ENCODE measurements at places on chromosomes 5 and 9.

GRCh38 chr5:179195561-179196404 is 135.6 kb downstream of the ZNF354C start:
- no peak for DNase-seq

DNA sequence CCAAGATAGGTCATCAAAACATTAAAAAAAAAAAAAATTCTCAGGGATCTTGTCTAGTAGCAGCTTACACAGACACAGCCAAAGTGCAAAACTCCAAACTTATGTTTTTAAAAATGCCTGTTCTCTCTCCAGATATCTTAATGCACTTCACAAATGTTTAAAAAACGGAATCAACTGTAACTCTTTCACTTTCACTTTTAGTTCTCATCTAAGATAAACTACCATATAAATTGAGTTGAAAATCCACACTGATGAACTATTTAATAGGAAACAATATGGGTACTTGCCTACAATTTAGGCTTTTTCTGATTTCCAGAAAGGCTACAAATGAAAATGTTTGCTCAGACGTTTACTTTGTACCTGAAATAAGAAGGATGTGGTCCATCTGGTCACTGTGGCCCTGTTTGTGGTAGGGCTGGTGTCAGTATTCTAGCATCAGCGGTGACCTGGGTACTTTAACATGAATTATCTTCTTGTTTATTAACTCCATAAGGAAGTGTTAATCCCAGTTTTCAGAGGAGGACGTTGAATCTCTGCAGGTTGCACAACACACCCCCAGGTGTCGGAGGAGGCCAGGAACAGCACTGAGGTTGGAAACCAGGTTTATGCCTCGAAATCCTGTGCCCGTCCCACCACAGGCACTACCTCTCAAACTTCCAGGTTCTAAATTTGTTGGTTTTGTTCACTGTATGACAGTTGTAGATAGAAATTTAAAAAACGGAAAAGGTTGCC is 13.3 kb upstream of the LPCAT1 start:
- peak; percentile 66 for DNase-seq

GRCh38 chr9:28774433-28775235 is 1201.4 kb upstream of the C9orf72 start:
- DNase-seq: peak; percentile 32

DNA sequence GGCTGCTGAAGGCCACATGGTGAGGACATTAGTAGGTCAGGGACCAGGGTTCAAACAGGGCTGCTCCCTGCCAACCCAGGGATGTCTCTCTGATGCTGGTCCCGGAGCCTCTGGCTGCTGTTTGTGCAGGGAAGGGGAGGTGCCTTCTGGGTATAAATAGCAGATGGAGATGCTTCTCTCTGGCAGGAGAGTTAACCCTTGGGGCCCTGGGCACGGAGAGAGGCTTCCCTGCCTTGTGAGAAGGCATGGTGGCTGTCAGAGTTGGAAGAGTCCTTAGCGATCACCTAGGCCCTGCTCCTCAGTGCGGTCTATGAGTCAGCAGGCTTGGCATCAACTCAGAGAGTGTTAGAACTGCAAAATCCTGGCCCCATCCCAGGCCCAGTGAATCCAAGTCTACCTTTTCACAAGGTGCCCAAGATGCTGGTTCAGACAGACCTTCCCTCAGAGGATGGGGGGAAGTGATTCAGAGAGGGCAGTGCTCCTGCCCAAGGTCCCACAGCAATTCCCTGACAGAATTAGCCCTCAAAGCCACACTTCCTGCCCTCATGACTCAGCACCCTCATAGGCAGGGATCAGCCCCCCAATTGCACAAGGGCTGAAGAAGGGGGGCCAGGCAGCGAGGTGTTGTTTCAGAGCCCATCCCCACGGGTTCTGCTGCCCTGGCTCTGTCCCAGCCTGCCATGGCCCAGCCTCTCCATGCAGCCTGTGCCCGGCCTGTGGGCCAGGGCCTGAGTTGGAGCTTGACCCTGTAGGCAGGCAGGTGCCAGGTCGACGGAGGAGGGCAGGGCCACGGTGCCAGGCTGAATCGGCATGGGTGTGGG is 25.6 kb downstream of the CAMK2A start:
- peak; percentile 5 for DNase-seq

GRCh38 chr5:132830436-132831094 is at the start of gene SHROOM1:
SHROOM1 (minus strand) TSS chr5:132830647; CDS start chr5:132826140, 4,507 bp downstream.
- peak; percentile 60 for DNase-seq

DNA sequence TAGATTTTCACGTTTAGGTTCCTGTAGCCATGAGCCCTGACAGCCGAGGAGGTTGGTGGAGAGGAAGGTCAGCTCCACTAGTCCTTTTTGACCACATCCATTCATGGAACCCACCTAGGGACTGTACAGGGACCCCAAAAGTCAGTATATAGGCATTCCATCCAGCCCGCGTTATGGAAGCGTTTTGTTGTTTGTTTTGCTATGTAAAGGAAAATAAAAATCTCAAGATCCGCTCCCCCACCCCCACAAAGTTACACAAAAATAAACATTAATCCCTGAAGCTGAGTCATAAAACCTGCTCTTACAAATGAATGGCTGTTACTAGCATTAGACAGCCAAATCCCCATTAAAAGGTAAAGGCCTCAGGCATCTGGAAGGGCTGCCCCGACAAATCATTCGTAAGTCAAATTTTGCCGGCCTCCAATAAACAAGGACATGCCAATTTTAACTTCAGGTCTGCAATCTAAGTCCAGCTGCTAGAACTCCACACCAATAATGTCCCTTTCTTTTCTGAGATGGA is 292.9 kb downstream of the MED10 start:
- no peak for DNase-seq

- peak; percentile 89 for DNase-seq
Observed at GRCh38 chr5:119343766-119344165, 12.1 kb upstream of the TNFAIP8 start.

GRCh38 chr5:130526708-130527107 is 622.4 kb downstream of the CHSY3 start:
- DNase-seq: no peak

- DNase-seq: peak; percentile 71
Observed at GRCh38 chr5:58751222-58751837, 168.5 kb downstream of the RAB3C start.

GRCh38 chr5:72137826-72138409 is 30.6 kb downstream of the MAP1B start:
- DNase-seq: peak; percentile 22

- DNase-seq: no peak
Observed at GRCh38 chr9:124675261-124676158, 95.6 kb downstream of the NR6A1 start.

- DNase-seq: no peak
Observed at GRCh38 chr5:2670940-2671339, 80.5 kb downstream of the IRX2 start.

- DNase-seq: no peak
Observed at GRCh38 chr5:67124556-67124955, 72.0 kb downstream of the CD180 start.

DNA sequence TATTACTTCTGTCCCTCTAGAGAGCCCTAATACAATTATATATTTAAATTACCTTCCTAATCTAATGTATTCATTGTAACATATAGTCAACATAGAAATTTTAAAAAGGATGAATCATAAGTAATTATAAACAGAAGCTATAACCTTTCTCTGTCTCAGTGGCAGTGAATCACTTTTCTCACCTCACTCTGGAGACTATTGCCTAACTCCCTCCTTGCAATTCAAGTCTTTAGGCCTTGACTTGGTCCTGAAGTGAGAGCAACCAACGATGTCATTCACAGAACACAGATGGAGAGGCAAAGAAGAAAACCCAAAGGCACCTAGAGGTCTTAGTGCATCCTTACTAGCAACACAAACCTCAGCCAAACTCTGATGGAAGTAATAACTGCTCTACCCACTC is 133.3 kb upstream of the DPYSL3 start:
- no peak for DNase-seq

DNA sequence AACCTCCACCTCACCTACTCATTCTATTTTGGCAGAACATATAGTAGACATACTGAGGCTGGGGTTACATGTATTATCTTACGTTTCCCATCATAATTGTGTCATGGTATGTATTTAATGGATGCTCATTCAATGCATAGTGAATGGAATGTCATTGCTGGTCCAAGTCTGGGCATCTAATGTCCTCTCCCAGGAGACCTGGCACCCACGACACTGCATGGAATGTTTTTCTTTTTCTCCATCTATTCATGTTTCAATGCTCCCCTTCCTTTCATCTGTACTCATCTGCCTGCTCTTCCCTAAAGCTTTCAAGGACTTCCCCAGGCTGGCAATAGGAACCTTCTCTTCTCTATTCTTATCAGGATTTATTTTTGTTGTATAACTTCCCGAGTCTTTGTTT is 50.8 kb upstream of the SLIT3 start:
- DNase-seq: no peak

DNA sequence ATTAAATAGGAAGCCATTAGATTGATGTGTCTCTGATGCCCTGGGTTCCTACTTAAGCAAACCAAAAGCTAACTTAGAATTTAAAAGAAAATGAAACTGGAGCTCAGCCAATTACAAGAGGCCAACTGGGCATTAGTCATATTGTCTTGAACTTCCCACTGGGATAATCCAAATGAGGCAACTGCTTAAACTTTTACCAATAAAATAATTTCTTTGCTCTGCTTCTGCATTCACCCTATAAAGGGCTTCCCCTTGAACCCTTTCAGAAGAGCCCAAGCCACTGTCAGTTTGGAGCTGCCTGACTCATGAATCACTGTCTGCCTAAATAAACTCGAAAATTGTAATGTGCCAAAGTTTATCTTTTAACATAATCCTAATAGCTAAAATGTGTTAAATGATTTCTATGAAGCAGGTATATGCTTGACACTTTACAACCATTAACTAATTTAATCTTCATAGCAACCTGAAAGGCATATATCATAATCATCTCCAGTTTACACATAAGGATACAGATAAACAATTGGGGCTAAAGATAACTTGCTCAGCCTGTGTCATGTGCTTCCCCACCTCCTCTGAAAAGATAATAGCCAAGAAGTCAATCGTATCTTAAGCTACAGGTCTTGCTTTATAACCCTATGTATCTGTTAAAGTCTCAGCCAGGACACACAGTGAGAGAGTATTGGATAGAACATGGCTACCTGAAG is 11.5 kb downstream of the GPR150 start:
- peak; percentile 95 for DNase-seq

DNA sequence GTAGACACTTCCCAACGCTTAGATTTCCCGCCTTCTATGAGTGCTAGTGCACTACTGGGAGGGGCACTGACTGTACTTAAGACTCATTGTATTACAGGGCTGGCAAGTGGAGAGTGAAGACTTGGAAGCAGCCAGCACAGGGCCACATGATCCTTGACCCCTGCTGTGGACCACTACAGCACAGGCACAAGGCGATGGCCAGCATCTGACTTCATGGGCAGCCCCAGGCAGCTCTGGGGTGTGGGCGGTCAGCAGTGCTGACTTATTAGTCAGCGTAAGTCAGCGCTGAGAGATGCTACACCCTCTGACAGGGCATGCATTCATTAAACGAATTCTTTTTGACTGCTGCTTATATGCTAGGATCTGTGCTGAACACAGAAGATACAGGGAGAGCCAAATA is 9.3 kb downstream of the SLC46A2 start:
- peak; percentile 82 for DNase-seq

- no peak for DNase-seq
Observed at GRCh38 chr9:136310273-136311030, 6.6 kb upstream of the CCDC187 start.

DNA sequence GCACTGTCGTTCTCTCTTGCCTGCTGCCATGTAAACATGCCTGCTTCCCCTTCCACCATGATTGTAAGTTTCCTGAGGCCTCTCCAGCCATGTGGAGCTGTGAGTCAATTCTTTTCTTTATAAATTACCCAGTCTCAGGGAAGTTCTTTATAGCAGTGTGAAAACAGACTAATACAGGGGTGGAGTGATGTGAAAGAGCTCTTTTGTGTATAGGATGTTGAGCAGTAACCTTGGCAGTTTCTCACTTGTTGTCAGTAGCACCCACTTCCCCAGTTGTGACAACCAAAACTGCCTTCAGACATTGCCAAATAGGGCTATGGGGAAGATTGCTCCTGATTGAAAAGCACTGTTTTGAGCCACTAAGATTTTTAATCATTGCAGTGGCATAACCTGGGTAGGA is 552.2 kb upstream of the ZNF462 start:
- no peak for DNase-seq

DNA sequence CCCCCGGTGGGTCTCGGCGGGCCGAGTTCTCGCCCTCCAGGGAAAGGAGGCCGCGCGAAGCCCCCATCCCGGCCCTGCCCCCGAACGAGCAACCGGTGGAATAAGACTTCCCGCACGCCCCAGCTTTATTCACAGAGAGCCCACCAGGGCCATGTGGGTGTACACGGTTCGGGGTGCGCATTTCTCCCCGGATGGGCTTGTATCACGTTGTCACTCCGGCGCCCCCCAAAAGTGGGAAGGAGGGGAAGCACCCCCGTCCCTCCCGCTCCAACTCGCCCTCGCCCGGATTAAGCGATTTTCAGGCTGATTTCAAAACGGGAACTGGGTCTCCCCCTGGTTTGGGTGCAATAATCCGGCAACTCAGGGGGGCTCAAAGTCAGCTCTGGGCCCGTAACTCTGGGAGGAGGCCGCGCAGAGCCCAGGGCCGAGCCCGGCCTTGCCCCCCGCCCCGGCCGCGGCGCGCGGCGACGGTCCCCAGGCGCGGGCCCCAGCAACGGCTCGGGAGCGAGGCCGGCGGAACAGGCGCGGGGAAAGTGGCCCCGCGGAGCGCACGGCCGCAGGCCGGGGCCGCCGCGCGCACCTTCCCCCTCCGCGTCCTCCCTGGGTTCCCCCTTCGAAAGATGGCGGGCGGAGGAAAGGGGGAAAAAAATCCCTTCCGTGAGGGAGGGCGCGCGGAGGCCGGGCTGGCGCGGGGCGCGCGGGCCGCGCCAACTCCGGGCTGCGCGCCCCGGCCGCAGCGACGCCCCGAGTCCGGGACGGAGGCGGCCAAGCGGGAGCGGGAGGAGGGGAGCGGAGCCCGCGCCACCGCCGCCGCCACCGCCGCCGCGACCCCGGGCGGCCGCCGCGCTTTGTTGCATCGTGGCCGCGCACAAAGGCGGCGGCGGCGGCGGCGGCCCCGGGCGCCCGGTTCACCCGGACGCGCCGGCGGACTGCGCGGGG is 644 bp downstream of the BRD3 start:
- DNase-seq: no peak

DNA sequence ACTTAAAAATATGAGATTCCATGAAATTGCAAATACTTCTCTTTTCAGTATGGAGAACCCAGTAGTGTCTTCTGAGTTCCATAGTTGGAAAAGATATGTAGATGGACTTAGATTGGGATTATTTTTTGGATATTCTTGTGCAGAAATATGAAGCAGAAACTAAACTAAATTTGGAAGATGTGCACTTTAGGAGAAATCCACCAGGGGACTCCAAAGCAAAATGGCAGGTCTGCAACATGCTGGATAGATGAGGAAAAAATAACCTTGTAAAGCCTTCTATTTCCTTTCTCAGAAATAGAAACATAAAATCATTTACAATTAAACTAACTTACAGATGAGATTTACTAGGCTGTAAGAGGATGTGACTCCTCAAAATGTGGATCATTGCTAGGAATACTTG is 49.2 kb upstream of the MINAR2 start:
- no peak for DNase-seq
